KG1 (cell line): ENCODE measurements at places on chromosomes 2 and 18.

DNA sequence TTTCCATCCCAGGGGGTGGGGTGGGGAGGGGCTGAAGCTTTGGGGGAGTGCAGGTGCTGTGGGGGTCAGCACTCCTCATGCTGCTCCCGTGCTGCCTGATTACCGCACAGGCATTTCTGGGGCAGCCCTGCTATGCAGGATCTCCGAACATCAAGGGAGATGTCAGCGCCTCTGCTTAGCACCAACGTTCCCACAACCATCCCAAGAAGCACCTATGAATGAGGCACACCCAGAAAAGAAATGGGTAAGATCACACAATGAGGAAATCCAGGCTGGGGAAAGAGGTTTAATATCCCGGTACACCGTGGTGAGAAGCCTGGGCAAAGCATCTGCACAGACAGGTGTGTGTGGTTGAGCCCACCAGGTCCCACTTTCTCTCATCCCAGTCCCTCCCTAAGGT, 17.5 kb downstream of the GAREM2 start:
- DNase-seq: no peak

- no peak for DNase-seq
Measured at GRCh38 chr18:7557973-7558372, 9.1 kb upstream of the PTPRM start.

DNA sequence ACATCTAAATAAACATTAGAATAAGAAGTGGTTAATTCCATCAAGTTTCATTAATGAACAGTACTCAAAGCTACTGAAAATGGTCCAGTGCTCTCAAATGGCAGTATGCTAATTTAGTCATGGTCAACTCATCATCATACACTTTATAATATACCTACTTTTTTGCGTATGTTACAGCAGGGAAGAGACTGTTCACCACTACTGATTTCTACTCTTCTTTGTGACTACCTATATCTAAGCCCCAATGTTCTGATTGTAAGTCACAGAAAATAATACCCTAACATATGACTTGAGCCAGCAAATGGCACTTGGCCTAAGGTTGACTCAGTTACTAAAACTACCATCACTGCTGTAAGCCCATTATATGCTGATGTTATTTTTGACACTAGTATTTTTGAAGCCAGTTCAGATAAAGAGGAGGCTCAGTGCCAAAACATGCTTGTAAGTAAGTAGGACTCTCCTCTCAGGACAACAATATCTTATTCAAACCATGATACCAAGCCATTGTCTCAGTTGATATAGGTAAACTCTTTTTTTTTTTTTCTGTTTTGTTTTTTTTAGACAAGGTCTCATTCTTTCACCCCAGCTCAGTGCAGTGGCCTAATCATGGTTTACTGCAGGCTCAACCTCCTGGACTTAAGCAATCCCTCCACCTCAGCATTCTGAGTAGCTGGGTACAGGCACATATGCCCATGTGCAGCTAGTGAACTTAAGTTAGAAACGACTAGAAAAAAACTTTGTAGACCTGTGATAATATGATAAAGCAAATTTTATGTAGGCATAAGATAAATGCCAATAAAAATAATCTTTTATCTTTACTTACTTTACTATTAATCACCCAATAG, 266.9 kb downstream of the ZNF385B start:
- no peak for DNase-seq

- DNase-seq: no peak
Measured at GRCh38 chr2:141068053-141068682, 1062.6 kb downstream of the LRP1B start.

DNA sequence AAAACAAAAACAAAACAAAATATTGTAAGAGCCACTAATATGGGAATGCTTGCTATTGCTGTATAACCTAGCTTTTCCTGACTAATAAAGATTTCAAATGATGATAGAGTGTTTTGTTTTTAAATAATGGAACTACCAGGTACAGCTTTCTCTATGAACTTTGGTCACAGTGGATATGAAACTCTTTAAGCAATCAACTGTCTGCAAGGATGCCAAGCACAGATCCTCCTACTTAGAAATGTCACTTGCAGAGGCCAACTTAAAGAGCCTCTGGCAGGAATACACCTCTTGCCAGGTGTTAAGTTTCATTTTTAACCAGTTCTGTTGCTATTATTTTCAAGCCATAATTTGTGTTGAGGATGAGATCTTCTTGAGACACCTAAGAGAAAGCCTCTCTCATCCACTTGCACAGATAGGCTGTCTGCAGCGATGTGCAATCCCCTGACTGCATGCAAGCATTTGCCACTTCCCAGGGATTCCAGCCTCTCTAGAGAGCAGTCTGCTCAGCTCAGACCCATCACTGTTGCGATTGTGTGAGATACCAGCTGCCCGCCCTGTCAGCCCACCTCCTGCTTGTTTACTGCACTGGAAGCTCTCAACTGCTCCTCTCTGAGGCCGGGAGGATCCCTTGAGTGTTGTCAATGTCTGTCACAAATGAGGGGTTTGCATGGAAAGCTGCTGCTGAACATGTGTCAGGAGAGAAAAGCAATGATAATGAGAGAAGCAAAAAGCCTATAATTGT, 86.1 kb upstream of the SCG2 start:
- no peak for DNase-seq

DNA sequence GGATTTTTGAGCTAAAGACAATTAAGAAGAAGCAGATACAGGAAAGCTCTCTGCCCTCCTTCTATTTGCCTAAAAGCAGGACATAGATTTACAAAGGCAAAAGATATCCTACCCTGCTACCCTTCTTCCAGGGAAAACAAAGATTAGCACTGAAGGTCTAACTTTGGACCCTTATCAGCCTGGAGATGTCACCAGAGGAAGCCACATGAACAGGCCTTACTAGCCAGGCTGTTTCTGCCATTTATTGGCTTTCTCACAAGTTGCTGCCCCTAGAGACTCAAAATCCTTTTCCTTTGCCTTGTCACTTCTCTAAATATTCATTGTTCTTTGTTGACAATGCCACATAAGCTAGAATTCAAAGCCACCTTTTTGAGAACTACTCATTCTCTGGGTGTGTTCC, 147.3 kb downstream of the B3GNT2 start:
- no peak for DNase-seq

DNA sequence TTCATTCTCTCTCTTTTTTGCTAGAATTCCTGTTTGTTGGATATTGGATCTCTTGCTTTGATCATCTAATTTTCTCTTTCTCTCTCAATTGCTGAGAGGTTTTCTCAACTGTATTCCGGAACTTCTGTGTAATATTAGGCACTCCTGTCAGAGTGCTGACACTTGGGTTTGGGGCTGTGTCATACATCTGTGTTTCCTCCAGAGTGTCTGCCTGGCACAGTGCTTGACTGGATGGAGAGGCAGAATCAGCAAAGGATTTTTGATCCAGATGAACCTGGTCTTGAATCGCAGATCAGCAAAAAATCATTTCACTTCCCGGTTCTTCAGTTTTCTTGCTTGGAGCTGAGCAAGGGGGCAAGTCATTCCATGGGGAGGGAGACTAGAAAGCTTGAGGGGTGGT, 87.7 kb upstream of the CXCR4 start:
- DNase-seq: no peak

DNA sequence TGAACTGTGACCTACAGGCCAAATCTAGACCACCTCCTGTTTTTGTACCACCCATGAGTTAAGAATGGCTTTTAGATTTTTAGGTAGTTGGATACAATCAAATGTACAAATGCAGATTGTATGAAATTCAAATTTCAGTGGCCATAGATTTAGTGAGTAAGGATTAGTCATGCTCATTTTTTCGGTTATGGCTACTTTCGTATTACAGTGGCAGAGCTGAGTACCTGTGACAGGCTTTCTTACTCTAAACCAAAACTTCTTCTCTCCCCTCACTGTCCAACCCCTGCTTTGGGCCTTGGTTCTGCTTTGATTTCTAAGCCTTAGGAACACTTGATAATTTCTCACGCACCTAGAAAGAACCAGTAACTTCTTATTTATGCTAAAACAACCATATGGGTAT, 82.1 kb downstream of the CDC42EP3 start:
- no peak for DNase-seq

DNA sequence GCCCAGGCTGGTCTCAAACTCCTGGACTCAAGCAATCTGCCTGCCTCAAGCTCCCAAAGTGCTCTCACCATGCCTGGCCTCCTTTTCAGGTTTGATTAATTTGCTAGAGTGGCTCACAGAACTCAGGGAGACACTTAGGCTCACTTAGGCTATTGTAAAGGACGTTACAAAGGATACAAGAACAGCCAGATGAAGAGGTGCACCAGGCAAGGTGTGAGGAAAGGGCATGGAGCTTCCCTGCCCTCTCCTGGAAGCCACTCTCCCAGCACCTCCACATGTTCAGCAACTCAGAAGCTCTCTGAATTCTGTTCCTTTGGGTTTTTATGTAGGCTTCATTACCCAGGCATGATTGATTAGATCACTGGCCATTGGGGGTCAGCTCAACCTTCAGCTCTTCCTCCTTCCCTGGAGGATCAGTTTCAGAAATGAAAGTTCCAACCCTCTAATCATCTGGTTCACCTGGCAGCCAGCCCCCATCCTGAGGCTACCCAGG, 78.7 kb upstream of the RGPD5 start:
- DNase-seq: no peak

DNA sequence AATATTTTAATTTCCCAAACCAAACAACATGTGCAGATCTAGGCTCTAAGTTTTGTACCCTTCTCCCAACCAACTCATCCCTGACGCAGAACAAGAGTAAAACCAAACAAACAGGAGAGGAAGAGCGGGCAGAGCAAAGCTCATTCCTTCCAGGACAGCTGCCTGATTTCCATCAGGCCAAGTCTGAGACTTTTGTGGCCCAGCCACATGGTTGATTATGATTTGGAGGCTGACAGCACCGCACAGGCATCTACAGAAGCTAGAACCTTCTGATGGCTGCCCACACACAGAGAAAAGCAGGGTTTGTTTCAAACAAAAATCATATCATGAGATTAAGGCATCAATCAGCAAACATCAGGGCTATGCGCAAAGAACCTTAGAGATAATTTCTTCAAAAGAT, 262.6 kb downstream of the TNS1 start:
- no peak for DNase-seq

GRCh38 chr2:112634153-112634873, 11.4 kb upstream of the SLC20A1 start:
- DNase-seq: no peak

- DNase-seq: no peak
Measured at GRCh38 chr2:202096736-202097135, 23.7 kb downstream of the KIAA2012 start.

DNA sequence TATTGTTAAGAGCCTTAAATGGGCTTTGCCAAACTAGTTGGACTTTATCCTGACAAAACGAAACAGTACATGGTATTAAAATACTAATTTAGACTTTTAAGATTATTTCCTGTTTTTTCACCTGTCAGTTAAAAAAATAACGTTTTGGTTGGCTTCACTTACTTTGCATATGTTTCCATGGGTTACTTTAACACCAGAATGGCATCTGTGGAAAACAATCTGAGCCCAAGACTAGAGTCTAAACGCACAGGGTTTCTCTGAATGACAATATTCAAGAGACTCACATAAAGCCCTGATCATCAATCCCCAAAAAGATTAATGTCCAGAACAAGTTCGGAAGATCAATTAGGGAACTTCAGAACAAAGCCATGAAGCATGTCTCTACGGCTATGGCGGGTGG, 888.0 kb downstream of the EPHA4 start:
- no peak for DNase-seq
